Activated CD8-positive, alpha-beta T cell treated with anti-CD3 and anti-CD28 coated beads, Interleukin-2, amount 10 ng/mL, durations not matched to agents 7 days and 5 days (primary cell): ENCODE measurements at places on chromosomes 2 and 18.
A peak's percentile ranks its signal among the peaks of the same experiment; 100 is the strongest.

DNA sequence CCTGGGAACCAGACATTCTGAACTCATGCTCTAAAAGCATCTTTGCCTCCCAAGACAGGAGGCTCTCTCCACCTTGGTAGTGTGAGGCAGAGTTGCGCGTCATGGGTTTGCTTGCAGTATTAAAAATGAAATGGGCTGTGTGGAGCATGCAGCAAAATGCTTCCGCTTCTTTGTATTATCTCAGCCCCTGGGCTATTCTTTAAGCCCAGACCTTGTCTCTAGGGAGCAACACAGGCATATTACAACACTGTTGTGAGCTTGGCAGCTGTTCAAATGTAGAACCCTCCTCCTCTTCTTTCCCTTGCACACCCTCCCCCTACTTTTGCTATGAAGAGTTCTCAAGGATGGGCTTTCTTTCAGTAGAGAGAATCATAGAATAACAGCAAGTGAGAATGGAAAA lies 185.1 kb upstream of the LHCGR start:
- no peak for DNase-seq

- no peak for DNase-seq
These were observed 44.3 kb downstream of the MOB4 start for GRCh38 chr2:197560146-197560665.

DNA sequence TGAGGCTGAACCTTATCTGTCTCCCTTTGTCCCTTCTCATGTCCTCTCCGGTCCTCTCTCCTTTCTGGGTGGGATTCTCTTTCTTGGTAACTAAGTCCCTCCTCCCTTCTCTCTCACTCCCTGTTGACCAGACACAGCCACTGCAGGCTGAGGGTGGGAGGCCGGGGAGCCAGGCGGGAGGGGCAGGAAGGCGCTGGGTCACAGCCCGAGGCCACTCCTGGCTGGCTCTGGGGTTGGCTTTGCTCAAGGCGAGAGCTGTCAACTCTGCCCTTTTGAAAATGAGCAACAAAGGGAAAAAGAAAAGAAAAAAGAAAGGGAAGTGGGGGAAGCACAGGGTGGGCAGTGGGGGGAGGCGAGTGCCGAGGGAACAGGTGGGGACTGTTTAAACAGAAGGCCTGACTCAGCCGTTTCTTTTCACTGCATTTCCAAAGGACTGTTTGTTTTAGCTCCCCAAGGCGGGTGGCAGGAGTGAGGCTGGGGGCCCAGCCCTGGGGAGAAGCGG lies 70.5 kb upstream of the IGFBP5 start:
- no peak for DNase-seq

- DNase-seq: no peak
These were observed 18.9 kb downstream of the TRPM8 start for GRCh38 chr2:233936089-233936488.

GRCh38 chr2:157194097-157194688 lies 63.3 kb upstream of the GALNT5 start:
- peak; percentile 37 for DNase-seq

GRCh38 chr2:32200814-32201213 lies 35.1 kb downstream of the SLC30A6 start:
- no peak for DNase-seq

- DNase-seq: no peak
These were observed 25.2 kb downstream of the SPRED2 start for GRCh38 chr2:65407240-65407639.

- DNase-seq: no peak
These were observed 37.8 kb upstream of the FZD5 start for GRCh38 chr2:207807516-207807915.

DNA sequence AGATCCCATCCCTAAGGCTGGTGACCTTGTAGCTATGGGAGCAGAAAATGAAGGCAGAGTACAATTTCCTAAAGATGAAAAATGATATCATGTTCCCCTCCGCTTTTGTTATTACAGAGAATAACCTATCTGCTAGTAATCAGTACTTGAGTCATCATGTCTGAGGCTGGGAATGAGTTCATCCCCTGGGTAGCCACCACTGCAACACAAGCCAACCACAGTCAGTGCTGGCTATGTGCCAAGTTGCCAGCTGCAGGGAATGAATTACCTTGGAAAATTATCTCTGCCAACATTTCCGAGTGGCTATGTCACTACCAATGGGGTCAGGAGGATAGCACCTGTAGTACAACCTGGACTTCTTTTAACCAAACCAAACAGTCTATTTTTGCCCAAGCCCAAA lies 1094.7 kb upstream of the DDX18 start:
- no peak for DNase-seq

DNA sequence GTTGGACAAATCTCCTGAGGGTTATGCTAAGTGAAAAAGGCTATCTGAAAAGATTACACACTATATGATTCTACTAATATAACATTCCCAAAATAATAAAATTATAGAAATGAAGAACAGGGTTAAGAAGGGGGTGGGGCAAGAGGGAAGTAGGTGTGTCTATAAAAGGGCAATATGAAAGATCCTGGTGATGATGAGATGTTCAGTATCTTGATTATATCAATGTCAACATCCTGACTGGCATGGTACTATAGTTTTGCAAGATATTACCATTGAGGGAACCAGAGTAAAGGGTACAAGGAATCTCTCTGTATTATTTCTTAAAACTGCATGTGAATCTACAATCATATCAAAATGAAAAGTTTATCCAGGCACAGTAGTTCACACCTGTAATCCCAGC lies 16.7 kb downstream of the CFAP53 start:
- DNase-seq: no peak

DNA sequence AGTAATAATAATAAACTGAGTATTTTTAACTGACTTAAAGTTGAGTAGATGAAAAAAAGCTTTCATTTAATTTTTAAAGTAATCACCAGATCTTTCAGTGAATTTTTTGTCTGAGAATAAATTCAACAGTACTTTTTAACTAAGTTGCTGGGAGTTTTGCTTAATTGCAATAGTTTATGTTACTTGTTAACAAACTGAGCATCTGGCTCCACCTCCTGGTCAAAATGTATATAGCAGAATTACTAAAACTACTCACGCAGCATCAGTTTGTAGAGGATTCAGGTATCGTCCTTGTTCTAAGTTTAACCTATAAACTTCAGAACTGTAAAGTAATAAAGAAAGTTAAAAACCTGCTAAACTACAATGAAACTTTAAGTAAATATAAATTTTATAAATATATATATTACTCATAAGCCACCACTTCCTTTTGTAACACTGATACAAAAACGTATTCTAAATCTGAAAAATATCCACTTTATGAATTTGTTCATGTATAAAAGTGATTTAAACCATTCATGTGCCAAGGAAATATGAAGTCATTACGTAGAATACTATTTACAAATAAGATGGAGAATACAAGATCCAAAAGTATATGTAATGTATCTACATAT lies 21.3 kb downstream of the NOL10 start:
- DNase-seq: peak; percentile 60

GRCh38 chr2:7633566-7634153 lies 716.4 kb downstream of the RNF144A start:
- DNase-seq: no peak

- DNase-seq: no peak
These were observed 154.5 kb upstream of the NDUFV2 start for GRCh38 chr18:8948011-8948410.

DNA sequence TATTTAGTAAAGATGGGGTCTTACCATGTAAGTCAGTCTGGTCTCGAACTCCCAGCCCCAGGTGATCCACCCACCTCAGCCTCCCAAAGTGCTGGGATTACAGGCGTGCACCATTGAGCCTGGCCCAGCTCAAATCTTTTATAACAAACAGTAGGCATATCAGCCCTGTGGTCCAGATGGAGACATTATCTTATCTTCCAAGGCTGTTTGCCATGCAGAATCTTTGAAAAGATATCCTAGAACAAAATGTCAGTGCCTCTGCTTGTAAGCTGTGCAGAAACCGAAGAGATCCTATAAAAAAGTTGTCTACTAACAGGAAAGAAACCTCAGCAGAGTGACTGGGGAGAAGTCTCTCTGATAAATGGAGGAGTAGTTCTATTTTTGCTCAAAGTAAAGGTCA lies 142.1 kb downstream of the PTH2R start:
- no peak for DNase-seq

DNA sequence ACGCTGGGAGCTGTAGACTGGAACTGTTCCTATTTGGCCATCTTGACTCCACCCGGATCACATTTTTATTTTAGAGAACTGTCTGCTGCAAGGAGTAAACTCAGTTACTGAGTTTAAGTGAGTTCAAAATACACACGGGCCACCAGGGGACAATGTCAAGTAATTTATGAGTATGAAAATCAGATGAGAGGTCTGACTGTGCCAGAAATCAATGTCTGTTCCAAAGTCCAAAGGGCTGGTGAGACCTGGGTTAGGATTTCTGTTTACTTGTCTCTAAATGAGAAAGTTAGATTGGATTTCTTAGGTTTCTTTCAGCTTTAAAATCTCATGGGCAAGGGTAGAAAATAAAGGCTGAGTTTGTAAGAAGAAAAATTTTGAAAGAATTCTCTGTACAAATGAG lies 465.8 kb upstream of the MEIS1 start:
- no peak for DNase-seq

DNA sequence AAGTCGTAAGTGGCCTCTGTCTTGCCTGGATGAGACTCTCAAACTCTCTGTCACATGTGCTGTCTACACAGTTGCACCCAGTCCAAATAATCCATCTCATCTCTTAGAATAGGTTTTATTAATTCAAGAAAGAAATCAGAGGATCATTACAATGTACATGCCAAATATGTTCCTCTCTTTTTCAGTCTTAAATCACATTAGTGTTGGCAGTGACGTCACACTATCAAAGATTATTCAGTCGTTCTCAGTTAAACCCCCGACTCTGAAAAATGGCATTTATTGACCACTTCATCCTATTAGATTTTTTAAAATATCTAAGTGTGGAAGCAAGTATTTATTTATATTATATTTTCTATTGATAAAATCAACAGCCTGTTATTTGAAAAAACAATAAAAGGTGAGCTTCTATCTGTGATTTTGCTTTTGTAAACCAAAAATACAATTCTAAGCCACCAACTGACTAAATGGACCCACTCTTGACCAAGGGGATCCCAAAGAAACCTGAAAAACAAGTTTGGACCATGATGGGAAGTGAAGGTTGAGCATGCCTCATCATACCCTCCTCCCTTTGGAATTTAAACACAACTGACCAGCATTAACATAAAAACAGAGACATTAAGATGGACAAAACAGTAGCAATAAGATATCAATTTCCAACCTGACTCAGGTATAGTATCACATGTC lies 1894.4 kb upstream of the LRRTM1 start:
- DNase-seq: no peak

GRCh38 chr2:81283081-81283480 lies 978.5 kb upstream of the LRRTM1 start:
- no peak for DNase-seq

DNA sequence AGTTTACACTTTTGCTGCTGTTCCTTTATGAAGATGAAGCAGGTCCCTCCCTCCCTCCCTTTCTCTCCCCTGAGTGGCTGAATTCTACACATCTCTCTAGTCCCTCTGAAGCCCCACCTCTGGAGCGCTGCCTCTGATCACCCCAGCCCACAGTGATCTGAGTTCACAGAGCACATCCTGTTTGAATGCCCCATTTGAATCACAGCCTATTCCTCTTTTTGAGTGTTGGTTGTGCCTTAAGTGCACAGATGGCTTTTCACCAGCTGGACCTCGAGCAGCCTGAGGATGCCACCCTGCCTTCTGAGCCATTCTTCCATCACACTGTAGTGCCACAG lies 87.1 kb downstream of the ITGB1BP1 start:
- peak; percentile 23 for DNase-seq

GRCh38 chr2:49004036-49004626 lies 150.2 kb downstream of the FSHR start:
- no peak for DNase-seq

GRCh38 chr2:146239392-146240135 lies 1605.3 kb upstream of the ACVR2A start:
- DNase-seq: no peak

DNA sequence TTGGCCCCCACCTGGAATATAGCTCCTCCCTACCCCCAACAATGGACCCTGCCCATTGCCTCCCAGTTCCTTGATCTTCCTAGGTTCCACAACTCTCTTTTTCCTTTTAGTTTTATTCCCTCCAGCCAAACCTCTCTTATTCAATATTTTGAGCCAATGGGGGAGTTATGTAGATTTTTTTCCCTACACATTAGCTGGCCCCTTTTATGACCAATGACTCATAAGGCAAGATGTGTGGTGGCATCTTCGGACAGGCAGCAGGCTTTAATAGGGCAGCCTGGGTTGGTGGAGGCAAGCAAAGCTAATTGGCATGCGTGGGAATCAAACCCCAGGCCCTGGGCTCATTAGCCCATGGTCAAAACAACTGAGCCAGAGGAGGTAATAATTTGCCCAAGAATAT lies 9.2 kb downstream of the GRP start:
- no peak for DNase-seq

- no peak for DNase-seq
These were observed 32.3 kb downstream of the EML6 start for GRCh38 chr2:54755641-54756326.

DNA sequence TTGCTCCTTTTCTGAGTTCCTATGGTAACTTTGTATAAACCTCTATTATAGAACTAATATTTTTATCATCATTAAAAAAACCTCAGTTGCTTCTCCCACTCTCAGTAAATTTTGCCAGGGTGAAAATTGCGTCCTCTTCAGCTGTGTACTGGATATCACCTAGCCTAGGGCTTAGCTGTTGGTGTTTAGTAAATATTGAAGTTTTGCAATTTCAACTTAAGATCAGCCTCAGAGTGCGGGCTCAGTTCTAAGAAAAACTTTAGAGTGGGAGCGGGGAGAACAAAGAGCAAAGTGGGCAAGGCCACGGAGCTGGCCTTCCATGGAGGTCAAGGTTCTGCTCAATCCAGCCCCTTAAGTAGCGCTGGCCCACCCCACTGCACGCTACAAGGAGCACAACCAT lies 488.3 kb upstream of the SPRED2 start:
- no peak for DNase-seq

DNA sequence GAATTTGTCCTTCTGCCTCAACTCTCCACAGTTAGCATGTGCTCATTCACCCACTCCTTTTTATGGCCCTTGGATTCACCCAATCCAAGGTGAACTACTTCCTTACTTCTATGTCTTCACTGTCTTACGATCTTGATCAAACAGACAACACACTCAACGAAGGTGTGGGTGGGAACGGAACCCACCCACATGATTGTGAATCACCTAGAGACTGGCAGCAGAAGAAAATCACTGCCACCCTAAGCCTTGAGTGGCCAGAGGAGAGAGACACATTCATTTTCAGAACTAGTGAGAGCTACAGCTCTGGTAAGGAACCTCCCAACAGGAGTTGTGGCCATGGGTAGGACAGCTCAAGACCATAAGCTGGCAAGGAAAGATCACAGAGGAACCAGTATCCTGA lies 194.3 kb downstream of the PLCL1 start:
- DNase-seq: no peak

DNA sequence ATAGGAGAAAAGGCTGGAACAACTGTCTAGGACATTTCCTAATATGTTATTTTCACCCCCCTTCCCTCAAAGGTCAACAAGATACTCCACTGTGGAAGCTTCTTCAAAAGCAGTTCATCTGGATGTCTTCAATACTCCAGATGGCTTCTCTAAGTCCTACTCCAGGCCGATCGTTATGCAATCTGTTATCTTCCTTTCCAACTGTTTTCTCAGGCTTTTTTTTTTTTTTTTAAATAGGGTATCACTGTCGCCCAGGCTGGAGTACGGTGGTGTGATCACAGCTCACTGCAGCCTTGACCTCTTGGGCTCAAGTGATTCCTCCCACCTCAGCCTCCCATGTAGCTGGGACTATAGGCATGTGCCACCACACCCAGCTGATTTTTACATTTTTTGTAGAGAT lies 26.3 kb downstream of the ATP8B1 start:
- no peak for DNase-seq
